Endothelial cell (in vitro differentiated cells): ENCODE measurements at places on chromosomes 6 and 20.

DNA sequence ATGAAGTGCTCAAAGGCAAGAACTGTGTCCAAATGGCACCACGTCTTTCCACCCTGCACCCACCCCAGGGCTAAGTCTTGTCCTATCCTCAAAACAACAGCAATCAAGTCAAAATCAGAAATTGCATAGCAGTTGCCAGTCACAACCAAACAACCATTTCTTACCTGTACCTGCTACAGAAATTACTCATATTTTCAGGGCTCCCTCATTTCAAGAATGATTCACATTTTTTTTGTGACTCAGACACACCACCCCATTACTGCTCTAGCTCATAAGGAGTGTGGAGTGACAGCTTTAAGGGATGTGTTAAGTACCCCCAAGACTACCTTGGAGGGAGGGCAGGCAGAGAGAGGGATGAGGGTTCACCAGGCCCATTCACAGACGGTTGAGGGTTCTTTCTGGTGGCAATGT, 111.7 kb downstream of the TRERF1 start:
- DNase-seq = no peak

GRCh38 chr20:41734506-41734945, 116.3 kb upstream of the CHD6 start:
- DNase-seq = peak; percentile 47

DNA sequence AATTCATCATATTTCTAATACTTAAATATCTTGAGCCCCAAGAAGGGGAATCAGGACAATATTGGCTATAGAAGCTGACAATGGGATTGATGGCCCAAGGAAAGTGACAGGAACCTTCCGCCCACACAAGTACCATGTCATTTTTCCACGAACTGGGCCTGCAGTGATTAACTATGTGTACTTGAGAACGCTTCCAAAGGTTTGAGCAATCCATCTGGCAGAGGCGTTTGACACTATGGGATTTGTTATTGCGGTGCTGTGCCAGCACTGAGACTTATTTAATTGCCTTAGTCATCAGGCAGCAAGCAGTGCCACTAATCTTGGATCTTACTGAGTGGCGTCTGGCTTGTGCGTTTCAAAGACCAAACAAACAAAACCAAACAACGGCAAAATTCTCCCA, 135.6 kb upstream of the UST start:
- no peak for DNase-seq

DNA sequence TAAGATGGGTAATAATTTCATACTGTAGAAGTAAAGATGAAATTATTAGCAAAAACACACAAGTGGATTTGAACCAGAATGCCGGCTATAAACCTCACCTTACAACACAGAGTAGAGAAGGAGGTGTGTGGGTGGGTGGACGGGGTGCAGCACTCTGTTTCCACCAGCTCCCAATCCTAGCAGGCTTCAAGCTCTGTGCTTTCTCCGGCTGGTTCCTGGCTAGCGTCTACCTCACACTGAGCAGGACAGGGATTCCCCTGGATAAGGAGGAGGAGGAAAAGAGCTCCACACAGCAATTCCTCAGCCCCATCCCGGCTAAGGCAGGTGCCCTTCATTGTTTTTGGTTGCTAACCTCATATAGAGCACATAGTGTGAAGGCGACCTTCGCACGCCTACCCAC, 453.3 kb downstream of the C6orf118 start:
- no peak for DNase-seq

GRCh38 chr6:159012201-159012600, 12.2 kb upstream of the RSPH3 start:
- DNase-seq = no peak

DNA sequence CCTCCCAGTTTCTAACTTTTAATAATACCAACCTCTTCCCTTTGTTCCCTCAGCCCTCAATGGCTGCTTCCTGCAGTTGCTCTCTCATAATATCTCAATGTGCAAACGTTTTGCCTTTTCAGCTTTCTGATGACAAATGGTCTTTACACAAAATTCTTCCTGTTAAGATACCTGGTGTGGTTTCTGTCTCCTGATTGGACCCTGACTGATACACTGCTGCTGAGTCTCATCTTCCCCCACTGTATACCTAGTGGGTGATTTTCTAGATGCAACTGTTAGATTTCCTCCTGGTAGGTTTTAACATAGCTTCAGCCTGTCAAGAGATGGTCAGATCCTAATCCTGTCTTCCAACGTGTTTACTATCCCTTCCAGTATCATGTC, 147.9 kb upstream of the TOP1 start:
- no peak for DNase-seq

- no peak for DNase-seq
Measured at GRCh38 chr20:20462185-20462584, 94.3 kb downstream of the INSM1 start.

DNA sequence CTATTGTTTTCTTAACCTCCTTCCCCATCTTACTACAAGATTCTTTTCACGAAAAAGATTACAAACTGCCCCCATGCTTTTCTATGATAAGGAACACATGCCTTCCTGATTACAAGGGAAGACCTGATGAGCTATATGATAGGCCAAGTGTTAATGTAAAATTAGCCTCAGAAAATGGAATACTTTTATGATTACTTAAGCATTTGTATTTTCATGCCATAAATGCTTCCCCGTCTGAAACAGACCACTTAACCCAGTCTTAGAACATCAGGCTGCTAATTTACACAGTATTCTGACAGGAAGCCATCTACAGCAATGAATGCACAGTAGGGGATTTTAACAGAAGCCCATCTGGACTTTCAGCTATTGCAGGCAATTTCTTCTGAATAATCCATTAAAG, 274.9 kb downstream of the HAO1 start:
- no peak for DNase-seq

DNA sequence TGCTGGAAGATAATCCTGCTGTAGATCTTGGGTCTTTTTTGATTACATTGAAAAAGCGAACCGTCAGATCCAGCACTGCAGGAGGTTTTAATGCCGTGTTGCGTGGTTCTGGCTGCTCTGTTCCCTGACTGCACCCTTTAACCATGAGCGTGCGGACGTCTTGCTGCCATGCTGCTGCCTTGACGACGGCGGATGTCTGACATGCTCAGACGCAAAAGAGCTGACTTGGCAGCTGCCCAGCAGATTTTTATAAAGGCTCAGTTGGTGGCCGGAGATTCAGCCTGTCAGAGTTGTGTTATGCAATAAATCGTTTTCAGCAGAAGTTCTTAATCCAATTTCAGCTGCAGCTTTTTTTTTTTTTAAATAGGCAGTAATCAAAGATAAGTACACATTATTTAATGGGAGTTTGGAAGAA, 119.4 kb downstream of the JARID2 start:
- no peak for DNase-seq

DNA sequence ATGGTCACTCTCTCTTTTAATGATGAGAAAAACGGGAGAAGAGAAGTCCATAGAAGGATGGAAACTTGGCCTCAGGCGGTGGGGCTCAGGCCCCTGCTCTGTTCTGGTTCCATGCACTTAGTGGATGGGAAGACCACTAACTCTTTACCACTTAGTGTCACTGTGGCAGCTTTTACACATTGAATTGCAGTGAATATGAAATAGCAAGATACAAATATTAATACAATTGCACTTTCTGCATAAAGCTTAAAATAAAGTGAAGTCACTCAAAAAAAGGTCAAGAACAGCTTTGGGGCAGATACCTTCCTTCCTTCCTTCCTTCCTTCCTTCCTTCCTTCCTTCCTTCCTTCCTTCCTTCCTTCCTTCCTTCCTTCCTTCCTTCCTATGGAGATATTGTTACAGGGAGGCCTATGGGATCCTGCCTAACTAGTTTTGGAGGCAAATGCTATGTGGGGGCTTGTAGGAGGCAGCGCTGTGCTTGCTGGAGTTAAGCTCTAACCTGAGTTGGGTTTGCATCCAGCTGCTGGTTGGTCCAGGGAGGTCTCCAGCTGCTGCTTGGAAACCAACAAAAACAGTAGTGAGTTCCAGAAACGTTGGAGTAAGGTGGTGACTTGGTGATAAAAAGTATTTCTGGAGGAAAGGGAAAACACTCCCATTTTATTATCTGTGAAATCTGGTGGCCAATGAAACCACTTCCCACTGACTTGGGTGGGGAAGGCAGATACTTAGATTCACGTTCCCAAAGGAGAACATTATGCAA, 62.3 kb upstream of the NKX2-2 start:
- DNase-seq = no peak

DNA sequence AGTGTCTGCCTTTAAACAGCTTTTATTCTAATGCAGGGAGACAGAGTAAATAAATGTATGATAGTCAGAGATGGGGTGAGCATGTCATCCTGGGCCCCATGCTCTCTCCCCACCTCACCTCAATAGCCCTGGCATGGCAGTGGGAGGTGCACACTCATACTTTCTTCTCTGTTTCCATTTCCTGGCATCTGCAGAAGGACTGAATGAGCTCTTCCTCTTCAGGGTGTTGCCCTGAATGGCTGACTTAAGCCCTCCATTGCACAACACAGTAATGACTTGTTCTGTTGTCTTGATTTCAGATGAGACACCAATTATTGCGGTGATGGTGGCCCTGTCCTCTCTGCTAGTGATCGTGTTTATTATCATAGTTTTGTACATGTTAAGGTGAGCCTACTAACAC, 57.0 kb upstream of the GNRH2 start:
- no peak for DNase-seq

GRCh38 chr6:16184129-16184528, 54.3 kb upstream of the GMPR start:
- no peak for DNase-seq

DNA sequence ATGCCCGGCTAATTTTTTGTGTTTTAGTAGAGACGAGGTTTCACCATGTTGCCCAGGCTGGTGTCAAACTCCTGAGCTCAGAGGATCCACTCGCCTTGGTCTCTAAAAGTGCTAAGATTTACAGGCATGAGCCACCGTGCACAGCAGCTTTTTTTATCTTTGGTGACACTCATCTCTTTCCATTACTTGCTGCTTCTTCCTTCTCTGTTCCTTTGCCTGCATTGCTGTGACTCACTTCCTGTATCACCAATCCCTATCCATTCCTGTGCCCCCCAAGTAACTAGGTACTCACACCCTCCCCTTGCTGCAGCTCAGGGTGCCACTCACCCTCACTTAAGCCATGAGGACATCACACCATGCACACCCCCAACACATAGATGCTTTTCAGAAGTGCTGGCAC, 24.6 kb downstream of the KHDC1L start:
- DNase-seq = no peak

GRCh38 chr20:5630071-5630470, 120.1 kb upstream of the SHLD1 start:
- DNase-seq = no peak

DNA sequence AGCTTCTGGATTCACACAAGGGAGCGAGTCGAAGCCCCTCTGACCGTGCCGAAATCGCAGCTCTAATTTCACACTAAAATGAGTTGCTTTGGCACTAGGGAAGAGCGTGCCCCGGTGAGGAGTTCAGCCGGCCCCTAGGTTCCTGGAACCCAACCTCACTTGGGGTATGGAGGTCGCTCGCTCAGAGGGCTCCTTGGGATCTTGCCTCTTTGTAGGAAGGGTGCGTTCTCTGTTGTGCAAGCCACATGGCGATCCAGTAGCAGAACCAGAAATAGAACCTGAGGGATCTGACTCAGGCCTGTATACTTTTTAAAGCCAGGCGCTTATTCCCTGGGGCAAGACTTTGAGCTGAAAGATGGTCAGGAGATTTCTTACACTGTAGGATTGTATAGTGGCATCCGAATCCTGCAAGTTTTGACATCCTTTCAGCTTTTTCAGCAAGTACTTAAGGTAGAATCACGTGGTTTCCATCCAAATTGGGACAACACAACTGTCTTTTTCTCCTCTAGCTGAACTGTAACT, 861 bp upstream of the RALGAPA2 start:
- no peak for DNase-seq

DNA sequence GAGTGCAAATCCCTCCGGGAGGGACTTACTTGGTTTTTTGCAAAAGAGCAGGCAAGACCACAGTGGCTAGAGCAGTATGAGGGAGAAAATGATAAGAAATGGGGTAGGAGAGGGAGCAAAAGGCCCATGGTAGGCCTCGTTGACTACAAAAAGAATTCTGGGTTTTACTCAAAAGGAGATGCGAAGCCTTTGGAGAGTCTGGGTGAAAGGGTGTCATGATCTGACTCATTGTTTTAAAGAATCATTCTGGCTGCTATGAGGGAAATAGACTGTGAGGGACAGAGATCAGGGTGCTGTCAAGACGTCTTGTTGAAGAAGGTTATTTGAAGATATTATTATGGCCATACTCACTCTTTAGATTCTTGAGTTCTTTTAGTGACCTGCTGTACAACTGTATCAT, 13.0 kb downstream of the TBC1D32 start:
- no peak for DNase-seq

GRCh38 chr6:105091140-105091829, 88.5 kb downstream of the POPDC3 start:
- DNase-seq = no peak

- no peak for DNase-seq
Measured at GRCh38 chr6:79631693-79632172, 604 bp downstream of the SH3BGRL2 start.

DNA sequence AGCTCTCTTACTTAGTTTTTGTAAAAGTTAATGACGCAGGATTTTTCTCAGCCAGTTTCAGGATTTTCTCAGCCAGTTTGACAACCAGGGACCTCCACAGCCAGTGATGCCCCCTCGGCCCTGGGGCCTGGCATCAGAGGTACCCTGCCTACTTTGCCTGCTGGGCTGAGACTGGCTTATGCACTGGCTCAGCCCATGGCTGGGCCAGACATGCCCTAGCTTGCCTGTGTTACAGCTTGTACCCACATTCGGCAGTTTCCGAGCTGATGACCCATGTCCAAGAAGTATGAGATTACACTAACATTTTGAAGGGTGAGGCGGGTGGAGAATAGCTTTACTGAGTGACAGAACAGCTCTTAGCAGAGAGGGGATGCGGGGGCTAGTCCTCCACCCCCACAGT, 406.1 kb upstream of the HSF2 start:
- DNase-seq = no peak

- no peak for DNase-seq
Measured at GRCh38 chr6:42961020-42961470, 491 bp downstream of the GNMT start.

GRCh38 chr6:25488156-25488555, 163.9 kb upstream of the SCGN start:
- no peak for DNase-seq

GRCh38 chr6:32697031-32697430, 30.6 kb upstream of the HLA-DQB1 start:
- no peak for DNase-seq

DNA sequence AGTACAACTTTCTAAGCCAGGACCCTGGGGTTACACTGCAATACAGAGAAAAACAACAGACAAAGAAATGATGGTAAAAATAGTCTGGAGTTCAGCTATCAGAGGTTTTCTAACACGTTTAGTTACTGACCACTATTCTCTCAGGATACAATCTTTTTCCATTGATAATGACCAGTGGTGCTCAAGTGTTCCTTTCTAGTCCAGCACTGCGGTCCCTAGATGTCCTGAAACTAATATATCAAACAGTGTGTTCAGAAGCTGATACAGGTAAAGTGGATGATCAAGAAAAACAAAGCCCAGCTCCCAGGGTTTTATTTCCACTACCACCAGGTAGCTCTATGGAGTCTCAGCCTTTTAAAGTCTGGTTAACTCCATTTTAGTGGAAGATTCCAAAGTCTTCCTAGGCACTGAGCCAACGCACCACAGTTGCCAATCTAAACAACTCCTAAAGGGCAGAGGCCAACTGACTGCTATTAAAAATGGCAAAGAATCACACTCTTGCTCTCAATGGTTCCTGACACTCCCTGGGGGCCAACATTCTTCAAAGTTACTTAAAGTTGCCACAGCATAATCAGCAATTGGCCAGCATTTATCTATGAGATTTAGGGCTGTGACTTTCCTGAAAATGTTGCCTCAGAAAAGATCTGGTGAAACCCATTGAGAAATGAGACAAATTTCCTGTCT, 38.2 kb downstream of the DZANK1 start:
- no peak for DNase-seq
